ENCODE measurements at places on chromosomes 16 and 17. TPM values are rescaled to one million over a fixed set of nuclear protein-coding genes. Genes with fewer than 3 reads are reported as not detected.

The TLCD1 gene
- total RNA-seq: 3.9 TPM

The BIRC5 gene
- total RNA-seq: 9.1 TPM

The SPNS2 gene
- total RNA-seq: 0.16 TPM

The KRTAP4-5 gene
- not detected for total RNA-seq

The SLC5A11 gene
- total RNA-seq: 0.12 TPM

The ARHGDIG gene
- not detected for total RNA-seq

The ANKFN1 gene
- total RNA-seq: 1.6 TPM

The ZNF423 gene
- 2.4 TPM for total RNA-seq

The C1QL1 gene
- total RNA-seq: 0.49 TPM

The RAC3 gene
- total RNA-seq: 5.0 TPM

The SLC9A5 gene
- total RNA-seq: 3.0 TPM

The VTN gene
- total RNA-seq: not detected

The C1QBP gene
- 90.7 TPM for total RNA-seq

The PABPN1L gene
- not detected for total RNA-seq

The EPX gene
- not detected for total RNA-seq

The C17orf107 gene
- 5.8 TPM for total RNA-seq

The ASB16 gene
- total RNA-seq: not detected

The HBZ gene
- not detected for total RNA-seq

The LPO gene
- total RNA-seq: not detected

The KRTAP17-1 gene
- not detected for total RNA-seq

All from hair follicle dermal papilla cell (primary cell).